ENCODE measurements at places on chromosomes 12 and 14.

DNA sequence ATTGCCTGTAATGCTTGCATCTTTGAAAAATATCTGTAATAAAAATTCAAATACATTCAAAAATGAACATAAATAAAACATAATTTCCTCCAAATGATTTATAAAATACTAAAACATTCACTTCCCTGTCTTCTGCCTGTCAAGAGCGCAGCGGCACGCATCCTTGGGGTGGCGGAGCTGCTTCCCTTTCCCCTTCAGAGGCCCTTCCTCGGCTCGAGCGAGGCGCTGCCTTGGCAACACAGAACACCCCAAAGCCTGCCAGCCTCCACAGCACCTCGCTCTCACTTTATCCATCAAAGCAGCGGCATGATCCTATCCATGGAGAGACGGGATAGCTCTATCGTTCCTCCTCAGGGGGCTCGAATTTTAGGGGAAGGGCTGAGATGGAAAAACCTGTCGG lies 146.2 kb downstream of the GXYLT1 start:
- DNase-seq = no peak

- no peak for DNase-seq
Observed at GRCh38 chr12:70418101-70418500, 52.0 kb downstream of the KCNMB4 start.

DNA sequence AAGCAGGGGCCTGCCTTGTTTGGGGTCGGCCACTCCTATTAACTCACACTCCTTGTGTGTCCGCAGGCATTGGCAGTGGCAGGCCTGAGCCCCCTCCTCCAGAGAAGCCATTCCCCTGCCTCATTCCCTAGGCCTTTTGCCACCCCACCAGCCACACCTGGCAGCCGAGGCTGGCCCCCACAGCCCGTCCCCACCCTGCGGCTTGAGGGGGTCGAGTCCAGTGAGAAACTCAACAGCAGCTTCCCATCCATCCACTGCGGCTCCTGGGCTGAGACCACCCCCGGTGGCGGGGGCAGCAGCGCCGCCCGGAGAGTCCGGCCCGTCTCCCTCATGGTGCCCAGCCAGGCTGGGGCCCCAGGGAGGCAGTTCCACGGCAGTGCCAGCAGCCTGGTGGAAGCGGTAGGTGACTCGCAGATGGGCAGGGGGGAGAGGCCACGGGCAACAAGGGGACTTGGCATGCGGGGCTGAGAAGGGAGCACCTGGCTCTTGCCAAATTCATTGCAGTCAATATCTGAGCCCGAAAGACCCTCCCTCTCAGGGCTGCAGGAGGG lies 106.3 kb upstream of the FKBP4 start:
- DNase-seq = no peak

DNA sequence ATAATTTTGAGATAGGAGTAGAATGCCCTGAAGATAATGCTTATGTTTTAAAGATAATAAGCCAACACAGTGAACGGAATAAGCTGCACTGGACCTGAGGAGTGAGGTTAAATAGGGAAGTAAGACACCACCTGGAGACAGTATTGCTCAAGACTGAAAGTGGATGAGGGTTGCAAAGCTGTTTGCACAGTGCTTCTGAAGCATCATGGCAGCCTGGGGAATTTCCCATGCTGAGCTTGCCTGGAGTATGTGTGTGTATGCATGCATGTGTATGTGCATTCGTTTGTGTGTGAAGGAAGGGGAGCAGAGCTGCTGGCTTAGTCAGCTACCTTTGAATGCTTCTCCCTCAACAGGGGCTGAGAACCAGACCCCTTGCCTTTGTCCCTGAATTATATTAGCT lies 35.8 kb downstream of the BHLHE41 start:
- no peak for DNase-seq

DNA sequence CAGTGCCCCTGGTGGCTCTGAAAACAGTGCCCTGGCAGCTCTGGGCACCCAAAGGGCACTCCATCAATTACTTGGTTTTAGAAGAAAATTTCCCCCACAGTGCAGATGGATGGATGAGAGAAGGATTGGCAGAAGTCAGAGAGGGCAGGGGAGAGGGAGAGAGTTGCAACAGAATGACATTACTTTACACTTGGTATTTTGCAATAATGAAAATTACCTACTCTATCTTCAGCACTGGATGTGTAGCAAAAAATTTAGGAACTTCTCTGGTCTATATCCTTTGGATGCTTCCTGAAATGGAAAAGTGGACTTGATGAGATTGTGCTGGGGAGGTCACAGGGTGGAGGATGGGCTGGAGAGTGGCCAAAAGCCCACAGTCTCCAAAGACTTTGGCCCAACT lies 193.2 kb downstream of the CHST11 start:
- no peak for DNase-seq

DNA sequence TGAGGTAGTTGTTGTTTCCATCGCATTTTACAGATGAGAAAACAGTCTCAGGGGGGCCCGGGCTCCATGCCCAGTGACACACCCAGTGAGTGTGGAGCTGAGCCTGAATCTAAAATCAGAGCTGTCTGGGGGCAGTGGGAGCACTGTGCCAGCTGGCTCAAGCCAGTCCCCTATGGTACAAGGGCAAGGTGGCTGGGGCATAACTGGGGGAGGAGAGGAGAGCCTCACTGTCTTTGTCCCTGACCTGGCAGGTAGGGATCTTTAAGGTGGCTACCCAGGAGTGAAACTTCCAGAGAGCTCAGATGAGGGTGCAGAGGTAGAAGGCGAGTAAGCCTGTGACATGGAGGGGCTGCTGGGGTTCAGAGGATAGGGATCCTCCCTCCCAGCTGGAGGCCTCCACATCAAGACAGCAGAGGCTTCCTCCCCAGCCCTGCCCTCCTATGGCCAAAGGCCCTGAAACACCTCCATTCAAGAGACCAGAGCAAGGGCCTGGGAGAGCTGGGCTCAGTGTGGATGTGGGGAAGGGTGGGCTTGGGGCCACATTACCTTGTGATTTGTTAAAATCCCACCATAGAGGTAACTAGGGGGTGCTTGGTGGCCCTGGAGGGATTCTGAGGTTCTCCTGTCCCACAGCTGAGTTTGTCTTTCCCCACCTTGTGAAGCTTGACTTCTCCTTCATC lies 33.1 kb downstream of the ASCL4 start:
- DNase-seq = no peak

GRCh38 chr12:6867413-6868210 lies at the start of gene TPI1:
Gene TPI1 (plus strand): TSS chr12:6867531. CDS start chr12:6867567, 36 bp downstream.
- DNase-seq = peak; percentile 73

- DNase-seq = no peak
Observed at GRCh38 chr12:70962226-70962794, 41.8 kb upstream of the PTPRR start.

Measured in activated CD4-positive, alpha-beta T cell treated with anti-CD3 and anti-CD28 coated beads, Interleukin-2, amount 50 U/mL, for 1 hour (primary cell).